Inflammatory macrophage treated with lipopolysaccharide for 4 hours (primary cell): ENCODE measurements at places on chromosomes 5 and 9.

DNA sequence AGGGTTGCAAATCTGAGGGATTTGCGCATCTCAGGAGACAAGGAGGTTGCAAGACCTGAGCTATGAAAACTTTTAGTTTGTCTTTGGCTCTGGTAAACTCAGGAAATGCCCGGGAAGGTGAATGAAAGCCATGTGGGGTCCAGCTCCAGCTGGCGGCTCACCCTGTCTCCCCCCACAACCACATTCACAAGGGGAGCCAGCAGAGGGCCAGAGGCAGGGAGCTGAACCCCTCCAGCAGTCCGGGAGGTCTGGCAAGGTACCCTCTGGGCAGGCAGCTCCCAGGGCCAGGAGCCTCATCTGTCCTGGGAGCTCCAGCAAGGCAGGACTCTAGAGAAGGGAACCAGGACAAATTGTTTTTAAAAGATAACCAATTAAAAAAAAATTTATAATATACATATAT lies 2.5 kb upstream of the FGFR4 start:
- DNase-seq: no peak

DNA sequence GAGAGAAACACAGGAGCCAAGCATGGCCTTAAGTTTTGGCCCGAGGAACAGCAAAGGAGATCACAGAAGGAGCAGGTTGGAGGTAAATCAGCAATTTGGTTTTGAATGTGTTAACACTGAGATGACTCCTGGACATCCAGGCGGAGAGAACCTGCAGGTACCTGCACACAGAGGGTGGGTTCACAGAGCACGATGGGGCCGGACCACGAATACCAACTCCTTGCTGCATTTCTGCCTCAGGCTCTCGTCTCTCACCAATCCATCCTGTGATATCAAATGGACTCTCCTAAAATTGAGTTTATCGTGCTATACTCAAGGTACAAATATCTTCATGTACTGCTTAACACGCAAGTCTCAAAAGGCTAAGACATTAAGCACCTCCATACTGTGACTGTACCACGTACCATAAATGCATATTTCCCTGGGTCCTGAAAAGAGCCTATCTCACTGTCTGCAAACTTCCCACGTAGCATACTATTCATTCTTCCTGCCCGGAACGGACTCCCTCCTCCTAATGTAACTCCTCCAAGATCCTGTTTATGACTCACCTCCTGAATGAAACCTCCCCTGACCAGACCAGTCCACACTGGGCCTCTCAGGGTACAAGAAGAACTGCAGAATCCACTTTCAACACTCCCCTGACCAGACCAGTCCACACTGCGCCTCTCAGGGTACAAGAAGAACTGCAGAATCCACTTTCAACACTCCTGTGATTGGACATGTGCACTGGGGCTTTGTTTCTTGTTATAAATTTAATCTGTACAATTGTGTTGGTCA lies 380.8 kb upstream of the RFX3 start:
- DNase-seq: peak; percentile 6

DNA sequence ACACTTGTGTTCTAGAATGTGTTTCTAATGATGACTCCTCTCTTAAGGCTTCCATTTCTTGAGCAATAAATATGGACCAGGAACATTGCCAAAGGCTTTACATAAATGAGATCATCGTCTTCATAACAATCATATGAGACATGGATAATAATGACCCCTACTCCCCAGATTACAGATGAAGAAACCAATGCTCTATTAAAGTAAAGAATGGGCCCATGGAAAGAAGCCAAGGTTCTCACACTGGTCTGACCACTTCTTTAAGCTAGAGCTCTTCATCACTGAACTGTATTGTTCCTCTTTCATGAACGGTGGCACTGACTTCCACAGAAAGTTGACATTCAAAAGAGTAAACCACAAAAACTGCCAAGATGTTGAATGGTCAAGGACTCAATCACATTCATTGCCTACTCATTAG lies 65.3 kb downstream of the MARCHF3 start:
- DNase-seq: peak; percentile 49

GRCh38 chr5:97547999-97548738 lies 365.1 kb upstream of the RIOK2 start:
- DNase-seq: peak; percentile 86

DNA sequence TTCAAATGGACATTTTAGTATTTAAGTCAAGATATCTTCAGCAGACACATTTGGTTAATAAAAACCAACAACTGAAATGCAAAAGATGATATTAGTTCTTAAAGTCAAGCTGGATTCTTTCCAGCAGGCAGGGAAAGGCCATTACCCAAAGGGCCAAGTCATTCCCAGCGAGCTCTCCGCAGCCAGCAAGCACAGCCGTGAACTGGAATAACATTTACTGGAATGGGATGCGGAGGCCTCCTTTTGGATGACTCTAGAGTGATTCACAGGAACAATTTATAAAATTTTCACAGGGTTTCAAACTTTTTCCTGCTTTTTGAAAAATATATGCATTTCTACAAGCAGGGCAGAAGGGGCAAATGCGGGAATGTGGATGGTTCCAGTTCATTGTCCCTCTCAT lies 76.6 kb upstream of the DAB2 start:
- DNase-seq: no peak

- DNase-seq: no peak
Observed at GRCh38 chr9:75683591-75683990, 206.9 kb upstream of the PCSK5 start.

- peak; percentile 88 for DNase-seq
Observed at GRCh38 chr5:138336952-138337684, 948 bp upstream of the FAM53C start.

- no peak for DNase-seq
Observed at GRCh38 chr5:176856746-176857145, 42.4 kb downstream of the HK3 start.

GRCh38 chr9:124331580-124331979 lies 73.8 kb downstream of the NEK6 start:
- no peak for DNase-seq

GRCh38 chr9:95670122-95670521 lies 153.4 kb upstream of the PTCH1 start:
- no peak for DNase-seq

- no peak for DNase-seq
Observed at GRCh38 chr5:139460455-139460854, 2.1 kb downstream of the ECSCR start.

DNA sequence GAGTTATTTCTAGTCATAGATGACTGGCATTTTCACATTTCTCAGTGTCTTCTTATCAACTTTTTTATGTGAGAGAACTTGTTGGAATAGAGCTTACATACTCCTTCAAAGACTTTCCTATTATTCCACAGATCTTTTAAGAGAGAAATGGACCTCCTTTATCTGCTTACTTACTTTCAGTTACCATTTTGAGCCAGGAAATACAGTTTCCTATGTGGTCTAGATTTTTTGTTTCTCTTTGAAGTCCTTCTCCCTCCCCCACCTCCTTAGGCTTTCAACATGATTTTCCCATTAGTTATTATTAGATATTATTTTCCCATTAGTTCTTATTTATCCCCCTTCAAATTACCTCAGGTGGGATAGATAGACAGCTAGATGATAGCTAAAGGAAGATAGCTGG lies 289.1 kb upstream of the ITGA1 start:
- DNase-seq: no peak

GRCh38 chr5:99141534-99142128 lies 212.8 kb upstream of the CHD1 start:
- DNase-seq: no peak

DNA sequence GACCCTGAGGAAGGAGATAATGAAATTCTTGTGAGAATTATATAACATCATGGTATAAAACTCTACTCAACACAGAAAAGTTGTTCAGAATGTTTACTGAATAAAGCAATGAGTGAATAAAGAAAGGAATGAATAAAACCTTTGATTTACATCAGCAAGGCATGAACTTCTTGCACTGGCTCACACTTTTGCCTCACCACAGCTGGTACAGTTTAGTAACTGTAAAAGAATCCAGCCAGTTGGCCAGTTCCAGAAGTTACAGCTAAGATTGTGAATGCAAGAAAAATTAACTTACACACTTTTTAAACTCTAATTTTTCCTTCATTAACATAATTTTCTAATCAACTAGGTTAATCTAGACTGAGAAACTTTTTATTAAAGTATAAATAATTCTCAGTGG lies 490.9 kb downstream of the NFIB start:
- DNase-seq: no peak

DNA sequence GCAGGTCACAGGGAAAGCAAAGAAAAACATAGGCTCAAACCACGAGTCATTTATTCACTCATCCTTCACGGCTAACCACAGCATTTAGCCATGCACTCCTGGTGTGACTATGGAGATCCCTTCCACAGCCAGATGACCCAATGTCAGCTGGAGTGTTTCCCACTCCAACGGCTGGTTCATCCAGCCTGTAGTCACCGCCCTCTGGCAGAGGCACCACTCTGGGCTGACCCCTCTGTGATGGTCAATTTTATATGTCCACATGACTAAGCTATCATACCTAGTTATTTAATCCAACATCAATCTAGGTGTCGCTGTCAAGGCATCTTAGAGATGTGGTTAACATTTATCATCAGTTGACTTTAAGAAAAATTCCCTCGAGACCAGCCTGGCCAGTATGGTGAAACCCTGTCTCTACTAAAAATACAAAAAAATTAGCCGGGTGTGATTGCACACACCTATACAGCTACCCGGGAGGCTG lies 9.5 kb upstream of the PHF19 start:
- no peak for DNase-seq

- no peak for DNase-seq
Observed at GRCh38 chr9:75047506-75047905, 19.4 kb upstream of the CARNMT1 start.

DNA sequence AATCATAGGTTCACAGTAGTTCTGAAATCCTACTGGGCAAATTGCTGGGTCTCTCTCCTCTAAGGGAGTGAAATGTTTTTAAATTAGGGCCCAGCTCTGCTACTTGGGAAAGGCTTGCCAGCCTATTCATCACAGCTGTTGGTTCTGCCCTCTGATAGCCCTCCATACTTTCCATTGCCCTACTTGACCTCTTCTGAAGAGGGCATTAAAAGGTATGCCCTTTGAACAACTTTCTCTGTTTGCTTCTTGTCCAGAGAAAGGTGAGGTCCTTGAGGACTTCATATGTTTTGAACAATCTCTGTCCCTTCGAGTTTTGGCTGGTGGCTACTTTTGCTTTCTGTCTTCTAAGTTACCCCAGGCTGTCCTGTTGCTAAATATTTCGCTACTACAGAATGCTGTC lies 62.3 kb upstream of the JAK2 start:
- DNase-seq: no peak

GRCh38 chr5:53426512-53426830 lies 54.0 kb upstream of the FST start:
- DNase-seq: no peak

DNA sequence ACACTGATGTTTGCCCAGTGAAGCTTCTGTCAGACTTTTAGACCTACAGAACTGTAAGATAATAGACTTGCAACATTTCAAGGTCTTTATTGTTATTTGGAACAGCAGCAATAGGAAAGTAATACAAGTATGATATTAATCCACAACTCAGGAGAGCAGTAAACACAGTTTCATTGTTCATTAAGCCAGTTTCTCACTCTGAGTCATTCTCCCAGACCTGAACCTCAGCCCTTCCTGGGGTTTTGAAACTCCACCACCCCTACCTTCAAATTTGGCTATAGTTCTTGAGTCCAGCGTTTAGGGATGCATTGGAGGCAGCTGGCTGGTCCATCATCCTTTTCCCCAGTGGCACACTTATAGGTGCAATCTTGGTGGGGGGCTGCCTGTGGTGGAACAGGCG lies 203.2 kb downstream of the RAB3C start:
- DNase-seq: no peak

GRCh38 chr9:7802666-7803065 lies 3.1 kb upstream of the DMAC1 start:
- peak; percentile 9 for DNase-seq

GRCh38 chr5:97224112-97224750 lies 41.2 kb upstream of the RIOK2 start:
- DNase-seq: no peak

- DNase-seq: no peak
Observed at GRCh38 chr9:115002371-115003120, 72.2 kb upstream of the TNFSF8 start.

GRCh38 chr5:37251665-37252064 lies 2.5 kb upstream of the CPLANE1 start:
- no peak for DNase-seq

GRCh38 chr5:151509231-151509630 lies 61.8 kb downstream of the SLC36A1 start:
- DNase-seq: no peak

DNA sequence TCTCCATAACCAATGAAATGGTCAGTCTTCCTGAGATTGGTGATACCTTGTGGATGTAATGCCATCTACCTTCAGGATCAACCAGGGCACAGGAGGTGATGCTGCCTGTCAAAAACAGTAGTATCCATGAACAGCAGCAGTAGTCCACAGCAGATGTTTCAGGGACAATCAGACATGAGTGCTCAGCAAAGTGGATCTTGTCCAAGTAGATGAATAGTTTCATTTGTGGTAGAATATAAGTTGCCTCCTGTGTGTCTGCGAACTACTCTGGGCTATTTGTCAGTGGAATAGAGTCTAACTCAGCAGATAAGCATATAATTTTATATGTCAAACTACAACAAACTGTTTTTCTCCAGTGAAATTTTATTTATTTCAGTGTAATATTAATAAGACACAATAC lies 1860.1 kb upstream of the ACO1 start:
- DNase-seq: no peak

GRCh38 chr5:169288066-169288930 lies 12.6 kb downstream of the SLIT3 start:
- DNase-seq: no peak

DNA sequence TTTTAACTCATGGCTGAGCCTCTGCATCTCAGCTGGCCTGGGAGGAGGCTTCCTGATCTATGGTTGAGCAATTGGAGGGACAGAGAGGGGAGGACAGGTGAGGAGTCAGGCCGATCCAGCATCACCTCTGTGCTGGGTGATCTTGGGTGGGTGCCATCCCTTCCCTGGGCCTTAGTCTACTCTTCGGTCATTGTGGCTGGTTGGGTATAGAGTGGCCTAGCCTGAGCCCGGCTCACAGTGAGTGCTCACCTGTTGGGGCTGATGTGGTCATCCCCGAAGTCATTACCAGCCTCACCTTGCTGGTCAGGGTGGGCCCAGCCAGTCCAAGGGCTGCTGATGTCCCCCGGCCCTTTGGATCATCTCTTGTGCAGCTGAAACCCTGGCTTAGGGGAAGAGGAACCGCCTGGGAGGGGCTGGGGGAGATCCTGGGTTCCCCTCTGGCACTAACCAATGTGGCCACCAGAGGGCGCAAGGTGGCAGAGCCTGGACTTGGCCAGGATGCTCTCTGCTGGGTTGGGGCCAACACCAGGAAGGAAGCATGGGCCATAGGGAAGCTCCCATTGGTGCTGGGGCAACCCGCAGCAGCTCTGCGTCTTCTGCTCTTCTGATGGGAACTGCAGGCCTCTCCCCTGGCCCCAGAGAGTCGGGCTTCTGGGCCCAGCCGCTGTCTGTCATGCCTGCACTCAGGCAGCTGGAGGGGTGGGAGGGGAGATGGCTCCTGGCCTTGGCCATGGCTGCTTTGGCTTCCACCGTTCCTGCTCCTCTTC lies 17.3 kb upstream of the ODF2 start:
- DNase-seq: peak; percentile 76

GRCh38 chr5:159616952-159617351 lies 286.7 kb upstream of the IL12B start:
- peak; percentile 77 for DNase-seq

GRCh38 chr9:114448706-114449105 lies 56.6 kb downstream of the WHRN start:
- no peak for DNase-seq
